Heart right ventricle (tissue), 16 donors: ENCODE measurements at places on chromosomes 7 and 10.

GRCh38 chr10:77159538-77160110 is 478.0 kb downstream of the KCNMA1 start:
- DNase-seq, result no peak

DNA sequence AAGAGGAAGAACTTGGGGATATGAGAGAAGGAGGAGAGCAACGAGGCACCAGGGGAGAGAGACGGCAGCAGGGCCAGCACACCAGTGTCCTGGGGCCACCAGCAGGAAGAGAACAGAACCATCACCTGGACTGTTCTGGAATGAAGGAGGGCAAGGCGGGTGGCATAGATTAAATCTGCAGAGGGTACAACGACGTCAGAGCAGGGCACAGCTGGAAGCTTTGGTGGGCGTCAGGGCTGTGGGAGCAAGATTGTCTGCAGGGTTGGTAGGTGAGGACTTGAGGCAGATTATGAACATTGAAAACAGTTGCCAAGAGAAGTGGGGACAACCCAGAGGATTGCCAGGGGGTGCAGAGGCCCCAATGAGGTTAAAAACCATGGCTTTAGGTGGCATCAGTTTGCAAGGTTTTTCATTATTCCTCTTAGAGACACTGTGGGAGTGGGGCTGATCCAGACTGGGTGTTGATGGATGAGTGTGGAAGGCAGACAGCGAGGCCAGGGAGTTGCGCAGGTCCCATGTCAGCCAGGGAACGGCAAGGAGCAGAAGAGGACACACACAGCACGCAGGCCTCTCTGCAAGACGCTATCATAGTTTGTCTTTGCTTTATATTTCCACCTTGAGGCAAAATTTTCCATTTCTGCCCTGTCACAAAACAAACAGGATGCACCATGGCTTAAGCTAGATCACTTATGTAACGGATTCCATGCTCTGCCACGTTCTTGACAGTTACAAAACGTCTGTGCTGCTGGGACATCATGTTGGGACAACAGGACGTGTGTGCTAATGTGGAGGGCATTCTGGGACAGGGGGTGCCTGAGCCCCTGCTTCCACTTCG is 52.5 kb upstream of the LEP start:
- DNase-seq, result no peak

GRCh38 chr10:18582803-18583202 is 68.6 kb downstream of the NSUN6 start:
- DNase-seq, result no peak

- no peak for DNase-seq
These were observed 28.6 kb upstream of the NRP1 start for GRCh38 chr10:33363106-33363505.

DNA sequence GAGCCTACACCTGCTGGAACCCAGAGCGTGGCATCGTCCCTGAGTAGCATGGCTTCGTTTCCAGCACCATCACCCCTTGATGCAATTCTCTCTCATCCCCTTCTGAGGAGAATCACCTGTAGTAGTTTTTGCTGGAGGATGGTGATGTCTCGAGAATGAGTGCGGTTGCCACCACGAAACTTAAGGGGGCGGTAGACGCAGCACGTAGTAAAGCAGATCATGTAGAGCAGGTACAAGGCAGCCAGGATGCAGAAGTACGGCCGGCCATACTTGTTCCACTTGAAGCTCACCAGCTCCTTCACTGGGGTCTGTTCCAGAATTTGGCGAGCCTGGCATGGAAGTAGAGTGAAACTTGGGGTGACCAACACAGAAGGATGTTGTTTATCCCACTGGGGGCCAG is 8.1 kb downstream of the TRPV5 start:
- no peak for DNase-seq

DNA sequence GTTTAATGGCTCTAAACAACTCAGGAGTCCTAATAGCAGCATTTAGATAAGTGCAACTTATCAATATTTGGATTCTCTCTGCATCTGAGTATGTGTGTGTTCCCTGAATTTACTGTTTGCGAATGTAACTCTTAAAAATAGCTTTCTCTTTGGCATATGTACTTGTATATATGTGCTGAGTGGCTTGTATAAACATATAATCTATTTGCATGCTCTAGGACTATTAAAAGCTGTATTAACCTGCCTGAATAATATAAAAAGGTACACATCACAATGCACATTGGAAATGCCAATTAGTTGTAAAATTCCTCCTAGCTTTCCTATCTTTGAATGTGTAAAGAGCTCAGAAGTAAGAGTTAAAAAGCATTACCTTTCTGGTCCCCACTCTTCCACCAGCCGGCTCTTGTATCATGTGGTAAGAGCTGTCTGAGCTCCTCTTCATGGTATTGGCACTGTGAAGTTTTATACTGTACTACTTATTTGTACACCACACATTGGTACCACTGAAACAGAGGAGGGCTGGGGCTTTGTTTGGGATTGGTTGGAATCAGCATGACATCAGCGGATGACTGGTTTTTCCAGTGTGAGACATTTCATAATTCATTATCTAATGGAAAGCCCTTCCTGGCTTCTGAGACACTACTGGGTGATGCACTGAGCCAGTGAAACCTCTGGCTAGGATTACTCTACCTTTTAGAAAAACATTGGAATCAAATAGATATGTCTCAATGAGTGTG is at the start of gene INHBA:
TSS of gene INHBA (minus strand) at position 456 of the 737 bp plus-strand sequence. CDS start 2,716 bp downstream, outside the sequence.
- peak; percentile 41 for DNase-seq

DNA sequence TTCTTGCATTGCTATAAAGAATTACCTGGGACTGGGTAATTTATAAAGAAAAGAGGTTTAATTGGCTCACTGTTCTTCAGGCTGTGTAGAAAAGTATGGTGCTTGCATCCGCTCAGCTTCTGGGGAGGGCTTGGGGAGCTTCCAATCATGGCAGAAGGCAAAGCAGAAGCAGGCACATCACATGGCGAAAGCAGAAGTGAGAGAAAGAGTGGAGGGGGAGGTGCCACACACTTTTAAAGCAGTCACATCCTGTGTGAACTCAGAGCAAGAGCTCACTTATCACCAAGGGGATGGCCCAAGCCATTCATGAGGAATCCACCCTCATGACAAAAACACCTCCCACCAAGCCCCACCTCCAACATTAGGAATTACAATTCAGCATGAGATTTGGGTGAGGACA is 303.5 kb downstream of the OTUD1 start:
- DNase-seq, result no peak

DNA sequence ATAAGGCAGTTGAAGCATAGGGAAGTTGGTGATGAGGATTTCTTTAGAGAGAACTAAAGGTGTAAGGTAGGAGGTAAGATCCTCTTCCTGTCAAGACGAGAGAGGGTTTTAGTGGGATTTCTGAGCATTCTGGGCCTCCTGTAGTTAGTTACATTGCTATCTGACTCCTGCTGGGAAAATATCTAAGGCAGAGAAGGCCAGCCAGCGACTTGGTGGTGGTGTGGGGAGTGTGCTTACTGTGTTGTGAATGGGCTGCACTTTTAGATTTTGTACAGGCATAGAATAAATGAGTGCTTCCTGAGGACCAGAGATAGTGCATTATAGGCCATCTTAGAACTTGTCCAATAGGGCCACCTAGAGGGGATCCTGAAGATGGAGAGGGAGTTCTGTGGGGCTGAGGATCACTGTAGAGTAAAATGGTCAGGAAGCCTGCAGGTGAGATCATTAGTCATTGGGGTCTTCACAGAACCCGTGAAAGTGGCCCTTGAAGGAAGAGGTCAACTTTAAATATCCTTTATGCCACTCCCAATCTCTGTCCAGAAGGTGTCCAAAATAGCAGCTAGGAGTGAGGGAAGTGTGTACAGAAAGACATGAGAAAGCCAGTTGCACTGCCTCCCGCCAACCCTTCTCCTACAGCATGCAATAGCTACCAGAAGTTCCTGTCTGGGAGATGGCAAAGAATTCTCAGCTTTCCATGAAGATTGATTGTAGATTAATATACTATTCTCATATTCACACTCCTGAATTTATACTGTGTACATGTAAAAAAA is 266.6 kb downstream of the POLR1F start:
- DNase-seq, result no peak

GRCh38 chr10:86967481-86967941 is 771 bp upstream of the ADIRF start:
- no peak for DNase-seq

DNA sequence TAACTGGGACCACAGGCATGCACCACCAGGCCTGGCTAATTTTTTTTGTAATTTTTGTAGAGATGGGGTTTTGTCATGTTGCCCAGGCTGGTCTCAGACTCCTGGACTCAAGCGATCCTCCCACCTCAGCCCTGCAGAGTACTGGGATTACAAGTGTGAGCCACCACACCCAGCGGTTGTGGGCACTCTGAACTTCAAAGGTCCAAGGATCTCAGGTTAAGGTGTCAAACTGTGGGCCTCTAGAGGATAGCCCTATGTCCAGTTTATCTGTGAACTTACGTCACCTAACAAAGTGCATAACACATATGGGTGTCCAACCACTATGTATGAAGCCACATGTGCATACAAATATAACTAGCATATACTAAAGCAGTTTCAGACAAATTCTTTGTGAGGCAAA is 3.2 kb upstream of the IL2RA start:
- DNase-seq, result no peak

DNA sequence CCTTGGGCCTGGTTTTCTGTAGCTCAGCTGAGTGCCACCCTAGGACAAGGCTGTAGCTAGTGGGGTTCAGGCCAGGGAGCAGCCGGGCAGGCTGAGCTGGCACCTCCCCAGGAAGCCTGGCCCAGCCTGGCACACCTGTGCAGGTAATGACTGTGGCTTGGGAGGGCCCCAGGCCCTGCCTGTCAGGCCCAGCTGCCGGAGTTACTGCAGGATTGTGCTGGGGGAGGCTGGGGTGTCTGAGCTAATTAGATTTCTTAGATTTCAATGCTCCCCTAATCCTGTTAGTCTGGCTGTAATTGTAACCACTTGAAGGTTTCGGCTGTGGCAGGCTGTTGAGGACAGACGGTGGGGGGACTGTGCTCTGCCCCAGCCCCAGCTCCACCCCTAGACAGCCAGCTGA is 6.0 kb downstream of the ZMIZ1 start:
- no peak for DNase-seq

GRCh38 chr10:97182288-97182990 is 3.3 kb downstream of the SLIT1 start:
- no peak for DNase-seq

DNA sequence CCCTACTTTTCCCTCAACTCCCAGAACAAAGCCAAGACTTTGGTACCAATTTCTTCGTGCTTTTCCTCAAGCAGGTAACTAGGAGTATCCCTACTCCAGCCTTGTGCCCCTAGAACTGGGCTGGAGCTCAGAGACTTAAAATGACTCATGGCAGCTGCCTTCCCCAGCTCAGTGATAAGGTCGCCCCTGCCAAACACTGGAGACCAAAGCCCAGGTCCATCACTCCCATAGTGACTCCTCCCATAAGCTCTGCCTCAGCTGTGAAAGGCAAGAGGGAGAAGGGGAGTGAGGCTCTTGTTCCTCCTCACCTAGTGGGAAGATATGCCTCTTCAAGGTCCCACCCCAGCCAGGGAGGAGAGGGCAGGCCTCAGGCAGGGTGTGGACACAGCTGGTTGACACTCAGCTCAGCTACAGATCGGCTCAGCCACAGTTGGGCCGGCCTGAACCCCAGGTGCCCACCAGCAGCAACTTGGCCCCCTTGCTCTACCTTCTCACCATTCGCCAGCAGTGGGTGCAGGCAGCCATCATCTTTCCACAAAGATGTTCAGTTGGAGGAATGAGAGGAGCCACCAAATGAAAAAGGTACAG is 13.8 kb upstream of the CYREN start:
- DNase-seq, result no peak

DNA sequence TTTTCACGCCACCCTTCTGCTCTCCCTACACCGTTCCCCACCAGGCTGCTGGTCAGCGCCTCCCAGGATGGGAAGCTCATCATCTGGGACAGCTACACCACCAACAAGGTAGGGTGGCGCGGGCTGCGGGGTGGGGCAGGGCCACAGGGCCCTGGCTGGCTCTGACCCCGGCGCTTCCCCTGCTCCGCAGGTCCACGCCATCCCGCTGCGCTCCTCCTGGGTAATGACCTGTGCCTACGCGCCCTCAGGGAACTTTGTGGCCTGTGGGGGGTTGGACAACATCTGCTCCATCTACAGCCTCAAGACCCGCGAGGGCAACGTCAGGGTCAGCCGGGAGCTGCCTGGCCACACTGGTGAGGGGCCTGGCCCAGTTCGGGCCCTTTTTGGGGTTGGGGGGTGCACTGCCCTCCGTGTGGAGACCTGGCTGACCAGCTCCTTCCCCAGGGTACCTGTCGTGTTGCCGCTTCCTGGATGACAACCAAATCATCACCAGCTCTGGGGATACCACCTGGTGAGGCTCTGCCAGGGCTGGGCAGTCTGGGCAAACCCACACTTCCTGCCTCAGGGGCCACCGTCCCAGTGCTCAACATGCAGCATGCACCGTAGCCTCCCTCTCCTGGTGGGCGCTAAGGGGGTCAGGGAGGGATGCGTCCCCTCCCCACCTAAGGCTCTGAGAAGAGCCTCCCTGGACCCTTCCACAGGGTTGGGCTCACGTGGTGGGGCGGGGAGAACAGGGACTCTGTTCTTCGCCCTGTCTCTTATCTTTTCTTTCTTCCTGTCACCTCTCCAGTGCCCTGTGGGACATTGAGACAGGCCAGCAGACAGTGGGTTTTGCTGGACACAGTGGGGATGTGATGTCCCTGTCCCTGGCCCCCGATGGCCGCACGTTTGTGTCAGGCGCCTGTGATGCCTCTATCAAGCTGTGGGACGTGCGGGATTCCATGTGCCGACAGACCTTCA is 4.0 kb downstream of the GNB2 start:
- no peak for DNase-seq

DNA sequence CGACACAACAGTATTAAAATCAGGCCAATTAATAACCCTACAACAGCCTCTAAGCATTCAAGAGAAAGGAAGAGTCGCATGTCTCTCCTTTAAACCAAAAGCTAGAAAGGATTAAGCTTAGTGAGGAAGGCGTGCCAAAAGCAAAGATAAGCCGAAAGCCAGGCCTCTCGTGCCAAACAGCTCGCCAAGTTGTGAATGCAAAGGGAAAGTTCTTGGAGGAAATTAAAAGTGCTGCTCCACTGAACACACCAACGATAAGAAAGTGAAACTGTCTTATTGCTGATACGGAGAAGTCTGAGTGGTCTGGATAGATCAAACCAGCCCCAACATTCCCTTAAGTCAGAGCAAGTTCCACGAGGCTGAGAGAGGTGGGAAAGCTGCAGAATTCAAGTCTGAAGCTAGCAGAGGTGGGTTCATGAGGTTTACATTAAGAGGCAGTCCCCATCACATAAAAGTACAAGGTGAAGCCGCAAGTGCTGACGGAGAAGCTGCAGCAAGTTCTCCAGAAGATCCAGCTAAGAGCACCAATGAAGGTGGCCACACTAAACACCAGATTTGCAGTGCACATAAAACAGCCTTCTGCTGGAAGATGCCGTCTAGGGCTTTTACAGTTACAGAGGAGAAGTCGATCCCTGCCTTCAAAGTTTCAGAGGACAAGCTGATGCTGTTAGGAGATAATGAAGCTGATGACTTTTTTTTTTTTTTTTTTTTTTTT is 194.8 kb downstream of the MAD1L1 start:
- DNase-seq, result peak; percentile 50

GRCh38 chr7:80134536-80135308 is at the start of gene GNAI1:
Gene GNAI1 (plus strand): TSS chr7:80134831. CDS start chr7:80135161, 330 bp downstream.
- DNase-seq, result peak; percentile 50

DNA sequence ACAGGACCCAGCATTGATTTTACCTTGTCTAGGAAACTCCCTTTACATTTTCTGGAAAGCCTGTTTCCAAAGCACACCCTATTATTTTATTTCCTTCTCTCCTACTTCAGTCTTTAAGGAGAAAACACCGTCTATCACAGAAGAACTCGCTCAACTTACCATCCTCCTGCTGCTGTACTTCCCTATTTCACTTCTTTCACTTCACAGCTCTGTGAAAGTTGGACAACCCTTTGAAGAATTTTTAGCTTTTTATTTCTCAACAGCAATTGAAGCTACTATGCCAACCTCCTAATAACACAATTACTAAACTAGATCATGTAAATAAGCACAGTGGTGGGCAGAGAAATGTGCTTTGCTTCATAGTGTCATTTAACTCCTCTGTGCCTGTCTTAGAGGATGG is 166.5 kb downstream of the TFEC start:
- no peak for DNase-seq
